ENCODE measurements at places on chromosomes 3 and 15.
A peak's percentile ranks its signal among the peaks of the same experiment; 100 is the strongest.

- no peak for DNase-seq
These were observed 493.3 kb upstream of the NAALADL2 start for GRCh38 chr3:174365796-174366195.

GRCh38 chr3:17290894-17291293 is 406.1 kb downstream of the PLCL2 start:
- DNase-seq = no peak

DNA sequence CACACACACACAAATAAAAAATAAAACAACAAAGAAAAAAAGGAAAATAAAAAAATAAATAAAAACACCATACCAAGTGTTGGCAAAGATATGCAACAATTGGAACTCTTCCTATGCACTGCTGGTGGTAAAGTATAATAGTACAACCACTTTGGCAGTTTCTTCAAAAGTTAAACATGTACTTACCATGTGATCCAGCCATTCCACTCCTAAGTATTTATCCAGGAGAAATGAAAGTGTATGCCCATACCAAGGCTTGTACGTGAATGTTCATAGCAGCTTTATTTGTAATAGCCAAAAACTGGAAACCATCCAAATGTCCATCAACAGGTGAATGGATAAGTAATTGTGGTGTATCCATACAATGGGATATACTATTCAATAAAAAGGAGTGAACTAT is 17.0 kb downstream of the WDR93 start:
- DNase-seq = no peak

DNA sequence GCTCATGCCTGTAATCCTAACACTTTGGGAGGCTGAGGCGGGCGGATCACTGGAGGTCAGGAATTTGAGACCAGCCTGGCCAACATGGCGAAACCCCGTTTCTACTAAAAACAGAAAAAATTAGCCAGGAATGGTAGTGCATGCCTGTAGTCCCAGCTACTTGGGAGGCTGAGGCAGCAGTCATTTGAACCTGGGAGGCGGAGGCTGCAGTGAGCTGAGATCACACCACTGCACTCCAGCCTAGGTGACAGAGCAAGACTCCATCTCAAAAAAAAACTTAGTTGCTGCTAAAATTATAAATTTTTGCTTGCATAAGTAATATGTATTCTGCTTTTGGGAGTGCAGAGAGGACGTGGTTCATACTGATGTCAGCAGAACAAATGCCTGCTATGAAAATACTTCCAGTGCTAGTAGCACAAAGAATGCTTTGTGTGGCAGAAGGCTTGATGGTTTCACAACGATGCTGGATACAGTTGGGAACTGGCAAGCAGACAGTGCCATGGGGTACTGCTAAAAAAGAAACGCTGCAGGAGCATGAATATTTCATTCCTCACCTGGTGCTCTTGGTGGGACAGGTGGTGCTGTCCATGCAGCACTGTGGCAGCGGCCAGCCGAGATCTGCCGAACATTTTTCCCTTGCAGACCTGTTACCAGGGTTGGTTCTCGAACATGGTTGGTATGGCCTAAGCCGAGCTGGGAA is 31.1 kb downstream of the FBXL22 start:
- DNase-seq = peak; percentile 39

GRCh38 chr3:4978966-4979427 is 240 bp upstream of the BHLHE40 start:
- DNase-seq = peak; percentile 84
